ENCODE measurements at places on chromosomes 5 and 9.

DNA sequence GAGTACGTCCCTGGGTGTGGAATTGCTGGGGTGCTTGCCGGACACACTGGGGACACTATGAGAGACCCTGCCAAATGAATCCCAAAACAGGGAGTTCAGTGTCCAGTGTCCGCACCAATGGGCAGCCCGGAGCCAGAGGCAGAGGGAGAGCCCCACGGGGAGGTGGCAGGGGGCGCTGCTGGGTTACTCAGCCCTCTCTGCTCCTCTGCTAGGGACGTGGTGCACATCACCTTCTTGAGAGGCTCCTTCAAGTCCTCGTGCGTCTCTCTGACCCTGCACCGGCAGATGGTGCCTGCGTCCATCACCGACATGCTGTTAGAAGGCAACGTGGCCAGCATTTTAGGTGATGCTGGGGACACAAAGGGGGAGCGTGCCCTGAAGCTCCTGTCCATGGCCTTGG lies 20.8 kb downstream of the STKLD1 start:
- no peak for DNase-seq

DNA sequence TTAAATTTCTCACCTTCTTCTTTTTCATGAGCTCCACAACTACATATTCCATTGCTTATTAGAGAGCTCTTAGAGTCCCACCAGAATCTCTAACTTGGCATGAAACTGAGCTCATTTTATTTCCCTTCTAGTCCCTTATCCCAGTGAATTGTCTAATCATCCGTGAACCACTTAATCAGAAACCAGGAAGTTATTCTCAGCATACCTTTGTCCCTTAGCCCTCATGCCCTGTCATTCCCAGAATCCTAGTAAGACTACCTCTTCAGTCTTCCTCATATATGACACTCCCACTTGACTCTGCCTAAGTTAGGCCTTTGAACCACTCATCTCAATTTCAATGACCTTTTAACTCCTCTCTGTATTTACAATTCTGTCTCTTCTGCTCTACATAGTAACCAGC lies 93.0 kb upstream of the PAPPA start:
- DNase-seq, result no peak

GRCh38 chr9:26744191-26744965 lies 148.2 kb downstream of the CAAP1 start:
- DNase-seq, result no peak

DNA sequence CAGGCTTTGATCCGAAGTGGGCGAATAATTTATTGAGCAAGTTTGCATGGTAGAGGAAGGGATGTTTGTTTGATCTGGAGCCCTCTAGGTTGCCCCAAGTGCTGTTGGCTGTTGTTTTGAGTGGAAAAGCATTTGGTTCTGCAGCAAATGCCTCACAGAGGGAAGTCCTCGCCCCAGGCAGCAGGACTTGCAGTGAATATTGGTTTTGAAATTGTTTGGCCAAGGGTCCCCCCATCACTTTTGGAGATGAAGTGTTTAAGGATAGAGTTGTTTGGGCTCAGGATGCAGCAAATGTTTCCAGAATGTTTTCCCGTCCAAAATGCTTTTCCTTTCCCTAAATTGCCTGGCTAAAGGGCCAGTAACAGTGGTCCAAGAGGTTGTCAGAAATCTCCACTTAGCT lies 3.1 kb downstream of the JADE2 start:
- DNase-seq, result no peak

DNA sequence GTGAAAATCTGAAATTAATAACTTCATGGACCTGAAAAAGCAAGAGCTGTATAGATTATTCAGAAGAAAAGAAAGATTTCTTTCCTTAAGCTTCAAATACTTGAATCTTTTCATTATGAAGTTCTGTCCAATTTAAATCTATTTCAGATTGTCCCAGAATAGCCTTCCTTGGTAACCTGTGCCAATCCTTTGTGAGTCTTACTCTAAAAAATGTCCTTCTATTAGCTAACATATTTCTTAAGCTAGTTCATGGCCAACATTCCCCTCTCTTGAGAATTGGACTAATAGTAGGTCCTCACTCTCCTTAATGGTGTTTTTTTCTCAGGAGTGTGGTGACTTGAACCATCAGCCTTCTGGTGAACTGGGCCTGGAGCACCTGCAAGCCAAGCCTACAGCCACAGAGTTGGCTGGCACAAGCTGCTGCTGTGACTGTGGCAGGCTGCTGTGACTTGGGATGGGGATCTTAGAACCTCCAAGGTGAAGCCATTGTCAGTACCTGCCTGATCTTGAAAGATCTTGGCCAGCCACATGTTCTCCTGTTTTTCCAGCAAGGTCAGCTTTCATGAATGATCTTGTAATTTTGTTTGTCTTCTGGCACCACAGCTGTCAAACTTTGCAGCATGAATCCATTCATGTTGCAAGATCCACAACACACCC lies 262.6 kb upstream of the MAP3K1 start:
- DNase-seq, result no peak

GRCh38 chr9:132082188-132082587 lies 2.5 kb upstream of the MED27 start:
- DNase-seq, result no peak

DNA sequence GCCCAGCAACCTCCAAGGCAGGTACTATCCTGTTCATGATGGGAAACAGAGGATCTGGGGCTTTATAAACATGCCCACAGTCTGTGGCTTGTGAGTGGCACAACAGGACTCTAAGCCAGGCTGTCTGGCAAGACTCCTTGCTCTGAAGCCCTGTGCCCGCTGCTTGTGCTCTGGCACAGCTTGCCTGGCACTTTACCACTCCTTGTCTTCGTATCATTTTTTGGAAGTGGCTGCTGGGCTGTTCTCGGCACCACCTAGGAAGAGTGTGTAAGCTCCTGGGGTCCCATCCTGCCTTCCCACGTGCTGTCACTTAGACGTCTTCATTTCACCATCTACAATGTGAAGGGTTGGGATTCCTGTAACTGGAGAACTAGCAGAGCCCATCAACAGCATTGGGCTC lies 59.3 kb upstream of the GLRX start:
- DNase-seq, result no peak

Data from NCI-H2081 treated with DMSO at 0.1 percent for 48 hours (cell line).